Urinary bladder (tissue), 4 donors: ENCODE measurements at places on chromosomes 3 and 15. TPM values are rescaled to one million over a fixed set of nuclear protein-coding genes. Genes with fewer than 3 reads are reported as not detected.

Gene MST1R
- 1.7 TPM for total RNA-seq

Gene CSNK1G1
- total RNA-seq: 40.1 TPM

Gene ZMYND10
- 1.2 TPM for total RNA-seq

Gene GOLGA8H
- total RNA-seq: 1.4 TPM

Gene FBXL22
- 26.2 TPM for total RNA-seq

Gene KNG1
- total RNA-seq: not detected

Gene UBE2Q2
- total RNA-seq: 101 TPM

Gene GABRB3
- total RNA-seq: 2.3 TPM

Gene ZNF717
- total RNA-seq: 35.3 TPM

Gene IP6K1
- 31.6 TPM for total RNA-seq

Gene SMC4
- 205 TPM for total RNA-seq
